ENCODE measurements at places on chromosomes 6 and 20. TPM values are rescaled to one million over a fixed set of nuclear protein-coding genes. Genes with fewer than 3 reads are reported as not detected.

Gene GLP1R
- total RNA-seq: under 0.01 TPM

Gene MLIP
- total RNA-seq: not detected

Gene TNFRSF6B
- total RNA-seq: 8.7 TPM

Gene MTFR2
- total RNA-seq: 0.85 TPM

Gene GPR6
- not detected for total RNA-seq

Gene HELZ2
- total RNA-seq: 32.1 TPM

Gene HTR1E
- not detected for total RNA-seq

Gene VSX1
- total RNA-seq: not detected

Gene MLN
- total RNA-seq: not detected

Gene PRL
- not detected for total RNA-seq

Gene BCAS4
- total RNA-seq: 15.8 TPM

Gene PPIL6
- total RNA-seq: 6.5 TPM

Gene MYCT1
- 22.2 TPM for total RNA-seq

Gene TXLNB
- under 0.01 TPM for total RNA-seq

Gene MMP24
- 0.56 TPM for total RNA-seq

Gene CAGE1
- total RNA-seq: under 0.01 TPM

Gene SLC17A3
- not detected for total RNA-seq

Gene DEFB132
- total RNA-seq: not detected

Gene HDGFL1
- total RNA-seq: not detected

Gene LAMA4
- 472 TPM for total RNA-seq

Gene TENT5A
- 45.7 TPM for total RNA-seq

Gene CLPSL2
- not detected for total RNA-seq

Gene ADAM33
- total RNA-seq: 1.2 TPM

Gene SLX4IP
- total RNA-seq: 4.4 TPM

Gene LY6G6C
- total RNA-seq: under 0.01 TPM

Gene HLA-DRB1
- 3.7 TPM for total RNA-seq

Gene PEDS1
- total RNA-seq: 15.9 TPM

Gene RIOK1
- total RNA-seq: 15.2 TPM

Gene WFDC10B
- total RNA-seq: not detected

Gene ZFP57
- total RNA-seq: not detected

Gene ERVFRD-1
- not detected for total RNA-seq

Gene C6orf136
- 8.8 TPM for total RNA-seq

Gene SCUBE3
- total RNA-seq: 26.5 TPM

Gene SLC22A1
- 0.38 TPM for total RNA-seq

Gene MCCD1
- not detected for total RNA-seq

Gene ABT1
- 15.9 TPM for total RNA-seq

Gene SOBP
- total RNA-seq: 11.6 TPM

Gene PGBD1
- 4.8 TPM for total RNA-seq

Gene EYS
- under 0.01 TPM for total RNA-seq

Gene IMPG1
- total RNA-seq: not detected

Gene ZC2HC1B
- not detected for total RNA-seq

Gene RSPH9
- 0.85 TPM for total RNA-seq

Gene PDYN
- total RNA-seq: not detected

Gene PPP1R14C
- 0.38 TPM for total RNA-seq
